Stimulated activated naive CD4-positive, alpha-beta T cell (primary cell): ENCODE measurements at places on chromosomes 7 and 10.

GRCh38 chr7:101736084-101736483 lies 81.3 kb upstream of the CUX1 start:
- no peak for DNase-seq

GRCh38 chr7:45343746-45344145 lies 186.2 kb downstream of the RAMP3 start:
- no peak for DNase-seq

DNA sequence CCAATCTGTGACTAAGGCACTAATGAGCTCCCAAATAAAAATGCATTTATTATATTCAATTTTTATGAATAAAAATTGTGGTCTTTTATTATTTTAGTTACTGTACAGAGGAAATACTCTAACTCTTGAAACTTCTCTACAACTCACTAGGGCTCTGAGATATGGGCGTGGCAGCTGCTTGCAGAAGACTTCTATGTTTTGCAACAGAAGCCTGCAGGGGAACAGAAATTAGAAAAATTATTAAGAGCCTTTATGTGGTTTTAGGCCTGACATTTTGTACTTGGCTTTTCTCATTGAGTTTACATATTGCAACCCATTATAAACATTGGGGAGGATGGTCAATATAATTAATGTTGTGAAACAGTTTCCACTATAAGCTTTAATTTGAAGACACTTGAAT lies 581.4 kb downstream of the TNS3 start:
- no peak for DNase-seq

DNA sequence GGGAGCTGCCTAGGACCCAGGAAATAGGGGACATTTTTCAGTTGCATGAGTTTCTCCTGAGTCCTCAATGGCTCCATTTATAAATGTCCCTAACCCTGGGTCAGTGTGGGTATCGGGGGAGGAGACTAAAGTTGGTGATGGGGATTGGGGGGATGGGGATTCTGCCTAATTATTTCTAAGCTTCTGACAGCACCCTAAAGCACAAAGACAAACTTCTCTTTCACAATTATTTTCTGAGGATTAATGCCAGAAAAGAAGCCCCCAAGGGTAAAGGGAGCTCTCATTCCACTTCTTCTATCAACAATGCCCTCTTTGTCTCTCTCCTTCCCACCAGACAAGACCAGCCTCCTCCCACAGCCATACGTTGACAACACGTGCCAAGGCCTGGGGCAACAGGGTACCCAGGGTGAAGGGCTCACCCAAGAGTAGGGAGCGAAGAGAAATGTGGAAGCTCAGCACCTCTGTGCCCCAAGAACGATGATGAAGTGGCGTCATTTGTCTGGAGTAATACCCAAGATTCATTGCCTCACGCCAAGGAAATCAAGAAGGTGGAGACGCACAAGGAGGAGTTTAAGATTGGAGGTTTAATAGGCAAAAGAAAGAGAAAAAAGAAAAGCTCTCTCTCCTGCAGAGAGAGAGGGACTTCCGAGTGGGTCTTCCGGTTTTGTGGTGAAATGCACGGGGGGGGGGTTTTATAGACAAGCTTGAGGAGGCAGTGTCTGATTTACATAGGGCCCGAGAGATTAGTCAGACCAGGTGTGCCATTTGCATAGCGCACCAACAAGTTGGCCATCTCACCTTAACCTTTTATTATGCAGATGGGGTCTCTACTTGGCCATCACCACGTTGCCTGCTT lies 14.4 kb upstream of the GJC3 start:
- no peak for DNase-seq

DNA sequence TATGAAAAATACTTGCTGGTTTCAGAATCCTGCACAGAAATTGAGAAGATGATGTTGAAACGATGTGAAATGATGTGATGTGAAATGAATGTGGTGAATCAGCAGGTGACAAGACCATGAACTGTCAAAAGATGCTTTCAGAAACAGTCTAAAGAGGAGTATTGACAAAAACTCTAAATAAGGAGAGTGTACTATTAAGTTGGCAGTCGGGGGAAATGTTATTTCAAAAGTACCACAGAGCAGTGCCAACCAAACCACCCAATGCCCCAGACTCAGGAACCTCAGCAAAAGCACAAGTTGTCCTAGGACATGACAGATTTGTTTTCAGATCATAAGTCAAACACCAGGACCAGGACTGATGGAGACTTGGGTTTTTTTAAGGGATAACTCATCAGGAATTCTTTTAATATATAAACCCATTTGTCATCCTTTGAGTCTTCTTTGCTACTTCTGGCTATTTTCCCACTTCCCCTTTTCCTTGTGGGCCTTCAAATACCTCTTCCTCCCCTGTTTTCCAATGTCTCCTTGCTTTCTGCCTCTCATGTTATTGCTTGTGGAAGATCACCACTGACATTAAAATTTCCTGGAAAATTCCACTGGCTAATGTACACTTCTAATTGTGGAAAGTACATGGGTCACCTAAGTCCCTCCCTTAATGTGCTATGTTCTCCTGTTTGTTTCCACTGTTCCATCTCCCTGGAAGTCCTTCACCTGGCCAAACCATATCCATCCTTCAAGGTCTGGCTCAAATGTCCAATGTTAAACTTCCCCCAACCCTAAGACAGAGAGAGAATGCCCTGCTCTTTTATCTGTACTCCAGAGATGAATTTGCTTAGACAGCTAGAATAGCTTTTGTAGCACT lies 10.2 kb upstream of the PPP1R3C start:
- no peak for DNase-seq

- no peak for DNase-seq
Measured at GRCh38 chr10:70931168-70931815, 42.9 kb upstream of the PCBD1 start.

GRCh38 chr7:32588657-32589056 lies 93.4 kb downstream of the AVL9 start:
- DNase-seq = no peak

DNA sequence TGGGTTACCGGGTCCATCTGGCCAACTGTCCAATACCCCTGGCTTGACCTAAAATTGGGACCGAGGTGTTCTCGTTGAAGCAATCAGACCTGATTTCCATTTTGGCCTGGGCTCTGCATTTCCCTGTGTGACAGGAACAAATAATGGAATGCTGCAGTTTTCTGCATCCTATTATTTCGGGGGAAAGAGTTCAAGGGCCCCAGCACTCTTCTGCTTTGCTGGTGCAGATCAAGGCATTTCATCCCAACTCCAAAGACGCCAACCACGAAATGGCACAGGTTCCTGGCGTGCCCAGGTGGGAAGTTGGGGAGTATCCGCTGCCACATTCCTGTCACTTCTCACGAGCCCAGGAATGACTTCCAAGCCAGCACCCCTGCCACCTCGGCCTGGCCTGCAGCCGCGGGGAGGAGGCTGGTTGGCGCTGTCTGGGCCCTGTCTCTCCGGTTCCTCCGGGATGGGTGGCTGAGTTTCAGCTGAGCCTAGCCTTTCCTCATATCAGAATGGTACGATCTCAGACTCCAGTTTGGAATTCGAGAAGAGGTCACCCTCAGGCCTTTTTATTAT lies 56.5 kb downstream of the FAM171A1 start:
- no peak for DNase-seq

GRCh38 chr7:155348806-155349205 lies 51.1 kb downstream of the INSIG1 start:
- DNase-seq = no peak
